SJSA1 (cell line): ENCODE measurements at places on chromosomes 16 and 17.
A peak's percentile ranks its signal among the peaks of the same experiment; 100 is the strongest.

DNA sequence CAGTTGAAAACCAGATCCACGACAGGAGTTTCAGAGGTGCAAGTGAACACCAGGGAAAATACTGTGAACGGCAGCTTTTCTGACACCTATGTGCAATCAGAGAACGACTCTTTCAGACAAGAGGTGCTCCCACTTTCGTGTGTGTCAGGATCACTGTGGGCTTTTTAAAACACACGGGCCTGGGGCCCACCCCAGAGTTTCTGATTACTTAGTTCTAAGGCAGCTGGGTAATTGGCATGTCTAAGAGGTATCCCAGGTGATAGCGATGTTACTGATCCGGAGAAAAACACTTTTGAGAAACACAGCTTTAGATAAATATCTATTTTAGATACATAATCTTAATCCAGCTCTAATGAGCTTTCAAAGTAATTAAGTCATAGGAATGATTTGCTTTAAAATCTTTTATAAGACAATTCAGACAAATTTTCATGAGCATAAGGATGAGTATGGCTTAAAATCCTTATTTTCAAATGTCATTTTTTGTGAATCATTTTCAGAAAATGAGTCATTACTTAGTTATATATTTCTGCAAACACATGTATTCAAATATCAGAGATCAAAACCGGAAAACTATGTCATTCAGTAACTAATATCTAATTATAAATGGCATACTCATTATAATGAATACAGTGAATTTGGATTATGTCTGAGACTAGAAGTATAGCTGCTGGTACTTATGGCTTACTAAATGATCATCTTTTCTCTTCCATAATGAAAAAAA is 217.9 kb upstream of the PSMD7 start:
- no peak for DNase-seq

DNA sequence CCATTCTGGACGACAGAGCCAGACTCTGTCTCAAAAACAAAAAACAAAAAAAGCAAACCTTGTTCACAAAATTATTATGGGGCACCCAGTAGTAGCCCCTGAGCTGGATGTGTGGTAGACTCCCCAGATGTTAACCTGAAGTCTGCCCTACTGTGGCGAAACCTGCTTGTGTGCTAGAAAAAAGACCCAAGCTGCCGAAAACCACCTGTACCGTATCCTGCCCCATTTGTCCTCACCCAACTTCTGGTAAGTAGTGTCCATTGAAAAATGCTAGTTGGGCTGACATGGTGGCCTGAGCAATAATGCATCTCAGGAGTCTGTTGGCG is 9.1 kb downstream of the RMI2 start:
- no peak for DNase-seq

- no peak for DNase-seq
Measured at GRCh38 chr17:39196241-39196807, 1.1 kb downstream of the CACNB1 start.

DNA sequence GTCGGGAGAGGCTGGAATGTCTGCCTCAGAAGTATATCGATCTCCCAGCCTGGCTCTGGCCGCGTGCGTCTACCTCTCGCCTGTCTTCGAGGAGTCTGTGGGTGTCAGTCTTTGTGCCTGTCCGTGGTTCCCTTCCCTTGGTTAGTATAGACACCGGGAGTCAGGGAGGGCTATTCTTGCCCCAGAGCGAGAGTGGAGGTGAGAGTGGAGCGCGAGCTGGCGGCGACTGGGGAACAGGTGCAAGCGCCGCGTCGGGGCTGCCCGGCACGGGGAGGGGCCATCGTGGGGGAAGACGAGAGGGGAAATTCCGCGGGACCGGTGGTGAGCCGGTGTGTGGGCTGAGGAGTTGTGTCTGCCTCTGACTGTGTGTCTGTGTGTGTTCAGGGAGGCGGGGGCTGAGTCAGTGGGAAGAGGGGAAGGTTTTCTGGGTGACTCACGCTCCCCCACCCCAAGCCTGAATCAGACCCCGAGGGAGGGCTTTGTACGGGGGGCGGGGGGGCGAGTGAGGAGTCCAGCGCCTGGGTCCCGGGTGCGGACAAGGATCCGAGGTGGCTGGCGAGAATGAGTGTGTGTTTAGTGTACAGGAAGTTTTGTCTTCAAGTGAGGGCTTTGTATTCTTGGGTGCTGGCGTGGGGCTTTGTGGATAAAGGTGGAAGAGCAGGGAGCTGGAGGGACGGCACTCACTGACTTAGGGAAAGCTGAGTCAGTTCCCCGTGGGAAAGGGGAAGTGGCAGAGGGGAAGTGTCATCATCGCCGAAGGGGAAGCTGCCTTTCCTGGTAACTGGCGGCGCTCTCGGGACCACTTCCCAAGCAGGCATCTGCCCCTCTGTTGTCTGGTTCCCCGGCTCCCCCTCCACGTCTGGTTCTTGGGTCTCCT is 8.6 kb downstream of the KDM6B start:
- peak; percentile 91 for DNase-seq

- peak; percentile 57 for DNase-seq
Measured at GRCh38 chr17:33049781-33050414, 58.3 kb downstream of the SPACA3 start.

GRCh38 chr17:47106130-47106529 is 83.0 kb downstream of the CDC27 start:
- no peak for DNase-seq

DNA sequence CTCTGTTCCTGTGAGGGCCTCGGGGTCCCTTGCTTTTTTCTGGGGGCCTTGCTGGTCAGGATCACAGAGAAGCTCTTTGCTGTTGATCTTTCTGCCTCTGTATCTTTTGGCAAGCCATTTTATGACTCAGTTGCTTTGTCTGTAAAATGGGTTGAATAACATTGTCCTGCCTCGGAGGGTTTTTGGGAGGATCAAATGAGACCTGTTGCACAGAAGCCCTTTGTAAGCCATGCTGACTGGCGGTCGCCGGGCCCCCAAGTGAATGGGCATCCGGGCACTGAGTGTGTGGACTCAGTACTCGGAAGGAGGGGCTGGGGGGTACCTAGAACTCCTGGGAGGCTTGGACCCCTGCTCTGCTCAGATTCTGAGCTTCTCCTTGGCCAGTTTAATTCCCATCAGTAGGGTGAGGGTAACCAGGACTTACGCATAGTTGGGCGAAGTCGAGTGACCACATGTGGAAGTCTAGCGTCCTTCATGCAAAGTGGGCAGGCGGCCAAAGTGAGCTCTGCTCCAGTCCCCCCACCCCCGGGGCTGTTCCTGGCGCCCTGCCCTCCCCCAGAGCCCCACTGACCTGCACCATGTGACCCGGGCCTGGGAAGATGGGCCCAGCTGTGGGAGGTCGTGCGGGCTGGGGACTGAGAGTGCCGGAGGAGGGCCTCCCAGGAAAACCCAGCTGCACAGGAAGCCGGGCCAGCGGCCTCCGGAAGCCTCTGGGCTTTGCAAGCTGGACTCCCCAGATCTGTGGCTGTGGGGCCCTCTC is 284.0 kb downstream of the SEC14L1 start:
- peak; percentile 99 for DNase-seq

DNA sequence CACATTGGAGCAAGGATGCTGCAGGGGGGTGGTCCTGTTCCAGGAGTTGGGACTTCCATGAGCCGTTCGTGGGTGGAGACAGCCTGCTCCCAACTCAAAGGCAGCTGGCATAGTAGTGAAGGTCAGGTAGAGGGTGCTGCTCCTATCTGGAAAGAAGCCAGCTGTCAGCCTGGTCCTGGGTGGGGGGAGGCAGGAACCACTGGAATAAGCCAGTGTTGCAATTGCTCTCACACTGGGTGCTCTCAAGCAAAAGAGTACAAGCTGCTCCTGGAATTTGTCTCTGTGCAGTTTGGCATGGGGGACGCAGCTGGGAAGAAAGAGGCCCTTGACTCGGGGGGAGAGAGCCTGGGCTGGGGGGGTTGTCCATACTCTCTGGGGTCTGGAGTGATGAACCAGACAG is 8.7 kb downstream of the CACNG5 start:
- DNase-seq: no peak
